ENCODE measurements at places on chromosomes 6 and 20.

DNA sequence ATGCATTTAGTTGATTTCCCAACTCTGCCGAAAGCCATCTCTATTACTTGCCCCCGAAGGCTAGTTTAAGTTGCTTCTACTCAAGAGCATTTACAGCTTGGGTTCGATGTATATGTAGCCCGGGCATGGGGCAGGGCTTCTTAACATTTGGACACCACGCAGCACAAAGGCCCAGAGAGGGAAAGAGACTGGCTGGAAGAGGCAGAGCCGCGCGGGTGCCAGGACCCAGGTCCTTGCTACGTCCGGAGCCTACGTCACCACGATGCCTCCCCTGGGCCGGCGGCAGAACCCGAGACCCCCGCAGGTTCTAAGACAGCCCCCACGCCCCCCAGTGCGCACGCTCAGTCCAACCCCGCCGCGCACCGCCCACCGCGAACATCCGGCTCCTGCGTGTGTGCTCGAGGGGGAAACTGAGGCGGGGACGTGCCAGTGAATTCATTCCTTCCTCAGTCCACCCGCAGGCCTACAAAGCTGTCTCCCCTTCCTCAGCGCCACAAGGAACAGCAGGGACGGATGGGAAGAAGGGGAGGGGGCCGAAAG is 367 bp upstream of the PCIF1 start:
- peak; percentile 58 for DNase-seq

DNA sequence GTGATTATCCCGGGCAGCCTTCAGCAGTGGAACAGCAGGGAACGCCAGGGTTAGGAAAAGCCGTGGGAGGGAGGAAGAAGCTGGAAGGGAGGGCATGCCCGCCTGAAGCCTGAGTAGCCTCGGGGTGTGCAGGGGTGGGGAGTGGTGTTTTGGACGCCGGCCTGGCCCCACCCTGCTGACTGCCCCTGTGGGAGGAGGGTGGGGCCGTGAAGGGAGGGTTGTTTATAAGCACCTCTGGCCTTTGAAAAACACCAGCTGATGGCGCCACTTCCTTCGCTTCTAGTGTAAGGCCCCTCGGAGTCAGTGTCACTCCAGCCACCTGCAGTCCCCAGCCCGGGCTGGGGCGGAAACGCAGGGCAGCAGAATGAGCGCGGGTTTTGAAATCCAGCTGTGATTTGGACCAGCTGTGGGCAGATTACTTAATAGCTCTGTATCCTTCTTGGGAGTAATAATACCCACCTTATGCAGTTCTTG is 52.8 kb upstream of the BMP6 start:
- no peak for DNase-seq

DNA sequence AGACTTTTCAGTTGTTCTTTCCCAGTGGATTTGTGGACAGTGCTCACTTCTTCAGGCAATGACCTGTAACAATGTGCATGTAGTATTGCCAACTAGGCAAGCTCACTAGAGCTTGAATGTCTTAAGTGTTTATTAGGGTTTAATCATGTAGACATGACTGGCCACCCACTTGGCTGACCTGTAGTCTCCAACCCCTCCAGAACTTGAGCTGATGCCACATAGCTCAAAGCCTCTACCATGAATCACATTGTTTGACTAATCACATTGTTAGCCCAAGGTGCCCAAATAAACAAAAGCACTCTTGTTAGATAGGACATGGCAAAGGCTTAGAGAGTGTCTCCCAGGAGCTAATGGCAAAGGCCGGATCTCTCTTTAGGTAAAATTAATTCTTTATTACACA is 272.7 kb downstream of the GRIK2 start:
- DNase-seq = no peak

- DNase-seq = no peak
Observed at GRCh38 chr20:57702091-57702490, 7.7 kb downstream of the PMEPA1 start.

- DNase-seq = no peak
Observed at GRCh38 chr20:40687384-40688128, 1.5 kb downstream of the MAFB start.

DNA sequence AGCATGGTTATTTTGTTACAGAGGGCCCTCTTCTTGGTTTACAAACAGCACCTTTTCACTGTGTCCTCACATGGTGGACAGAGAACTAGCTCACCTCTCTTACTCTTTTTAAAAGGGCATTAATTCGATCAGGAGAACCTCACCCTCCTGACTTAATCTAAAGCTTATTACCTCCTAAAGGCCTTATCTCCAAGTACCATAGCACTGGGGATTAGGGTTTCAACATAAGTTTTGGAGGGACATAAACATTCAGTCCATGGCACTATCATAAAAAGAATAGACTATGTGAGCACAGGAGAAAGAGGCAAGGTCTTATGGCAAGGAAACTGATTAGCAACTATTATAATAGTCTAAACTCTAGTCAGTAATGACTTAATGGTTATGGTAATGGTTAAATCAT is 736.2 kb upstream of the ADGRB3 start:
- no peak for DNase-seq

- DNase-seq = peak; percentile 26
Observed at GRCh38 chr20:32585011-32585585, at the start of gene NOL4L. TSS of gene NOL4L (minus strand) at chr20:32585333. CDS start at chr20:32584890, 443 bp downstream.

- DNase-seq = peak; percentile 26
Observed at GRCh38 chr6:13573669-13574110, 711 bp upstream of the SIRT5 start.

DNA sequence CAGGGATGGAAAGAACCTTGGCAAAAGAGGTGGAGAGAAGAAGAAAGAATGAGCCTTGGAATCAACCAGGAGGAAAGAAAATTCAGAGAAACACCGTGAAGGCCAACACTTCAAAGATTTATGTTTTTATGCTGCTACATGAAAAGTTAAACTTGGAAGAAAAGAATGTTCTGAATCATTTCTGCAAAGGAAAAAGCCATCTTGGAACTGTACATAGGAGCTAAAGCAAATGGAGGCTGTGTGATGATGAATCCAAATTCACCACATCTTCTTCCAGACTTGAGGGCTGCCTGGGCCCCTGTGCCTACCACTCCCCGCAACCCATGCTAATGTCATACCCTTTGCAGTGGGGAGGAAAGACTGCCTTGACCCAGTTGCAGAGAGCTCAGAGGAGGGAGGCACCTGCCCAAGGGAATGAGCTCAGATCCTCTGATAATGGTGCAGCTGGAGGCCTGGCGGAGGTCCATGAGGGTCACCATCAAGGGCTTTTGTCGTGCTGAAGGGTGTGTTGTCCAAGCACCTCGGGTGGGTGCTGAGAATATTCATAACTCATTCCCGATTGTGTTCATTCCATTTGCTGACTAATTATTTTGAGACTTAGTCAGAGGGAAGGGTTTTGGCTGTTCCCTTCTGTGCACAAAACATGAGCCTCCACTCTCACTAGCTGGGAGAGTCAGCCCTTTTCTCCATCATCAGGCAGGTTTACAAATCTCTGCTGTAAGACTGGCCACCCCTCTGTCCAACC is 245.8 kb upstream of the JAG1 start:
- no peak for DNase-seq

- peak; percentile 13 for DNase-seq
Observed at GRCh38 chr6:7260291-7261031, 52.5 kb downstream of the SSR1 start.

DNA sequence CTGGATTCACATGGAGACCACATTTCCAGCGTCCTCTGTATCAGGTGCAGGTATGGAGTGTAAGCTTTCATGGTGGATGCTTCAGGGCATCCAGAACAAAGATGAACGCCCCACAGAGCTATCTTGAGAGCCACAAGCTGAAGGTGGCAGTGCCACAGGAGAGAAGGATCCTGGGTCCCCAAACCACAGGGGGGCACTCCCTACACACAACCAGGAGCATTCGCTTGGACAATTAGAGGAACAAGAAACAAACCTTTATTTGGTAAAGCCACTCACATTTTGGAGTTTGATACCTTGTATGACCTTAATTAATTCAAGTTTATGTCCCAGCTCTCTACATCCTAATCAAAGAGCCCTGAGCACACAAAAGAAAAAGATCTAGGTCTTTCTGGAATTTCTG is 406.3 kb downstream of the PREX1 start:
- DNase-seq = no peak

GRCh38 chr6:81984599-81984998 is 232.1 kb upstream of the TENT5A start:
- no peak for DNase-seq

DNA sequence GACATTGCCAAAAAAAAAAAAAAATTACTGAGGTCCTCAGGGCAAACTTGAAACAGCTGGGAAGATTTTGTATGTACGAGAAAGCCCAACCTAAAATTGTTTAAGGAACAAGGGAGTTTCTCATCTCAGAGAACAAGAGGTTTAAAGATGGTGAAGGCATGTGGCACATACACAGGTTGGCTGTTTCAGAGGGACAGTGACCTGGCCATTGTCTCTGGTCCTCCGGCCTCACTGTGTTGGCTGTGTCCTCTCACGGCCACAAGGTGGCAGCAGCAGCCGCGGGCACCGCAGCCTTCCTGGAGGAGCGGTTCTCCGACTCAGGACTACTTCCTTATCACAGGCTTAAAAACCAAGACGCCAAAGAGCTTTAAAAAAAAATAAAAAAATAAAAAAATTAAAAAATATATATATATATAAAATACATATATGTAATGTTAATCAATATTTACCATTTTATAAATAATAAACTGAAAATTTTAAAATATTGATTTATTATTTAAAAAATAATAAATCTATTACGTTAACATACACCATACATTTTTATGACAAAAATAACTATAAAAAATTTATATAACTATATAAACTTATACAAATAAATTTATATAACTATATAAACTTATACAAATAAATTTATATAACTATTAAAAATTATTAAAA is 52.8 kb downstream of the GTF2H5 start:
- peak; percentile 78 for DNase-seq

DNA sequence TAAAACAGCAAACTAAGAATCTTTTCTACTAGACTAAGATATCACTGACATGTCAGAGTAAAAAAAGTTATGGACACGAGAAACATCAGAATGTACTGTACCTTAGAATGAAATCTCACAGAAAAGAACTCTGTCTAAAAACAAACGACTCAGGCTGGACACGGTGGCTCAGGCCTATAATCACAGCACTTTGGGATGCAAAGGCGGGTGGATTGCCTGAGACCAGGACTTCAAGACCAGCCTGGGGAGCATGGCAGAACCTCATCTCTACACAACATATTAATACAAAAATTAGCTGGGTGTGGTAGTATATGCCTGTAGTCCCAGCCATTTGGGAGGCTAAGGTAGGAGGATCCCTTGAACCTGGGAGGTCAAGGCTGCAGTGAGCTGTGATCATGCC is 122.6 kb downstream of the PRND start:
- no peak for DNase-seq

DNA sequence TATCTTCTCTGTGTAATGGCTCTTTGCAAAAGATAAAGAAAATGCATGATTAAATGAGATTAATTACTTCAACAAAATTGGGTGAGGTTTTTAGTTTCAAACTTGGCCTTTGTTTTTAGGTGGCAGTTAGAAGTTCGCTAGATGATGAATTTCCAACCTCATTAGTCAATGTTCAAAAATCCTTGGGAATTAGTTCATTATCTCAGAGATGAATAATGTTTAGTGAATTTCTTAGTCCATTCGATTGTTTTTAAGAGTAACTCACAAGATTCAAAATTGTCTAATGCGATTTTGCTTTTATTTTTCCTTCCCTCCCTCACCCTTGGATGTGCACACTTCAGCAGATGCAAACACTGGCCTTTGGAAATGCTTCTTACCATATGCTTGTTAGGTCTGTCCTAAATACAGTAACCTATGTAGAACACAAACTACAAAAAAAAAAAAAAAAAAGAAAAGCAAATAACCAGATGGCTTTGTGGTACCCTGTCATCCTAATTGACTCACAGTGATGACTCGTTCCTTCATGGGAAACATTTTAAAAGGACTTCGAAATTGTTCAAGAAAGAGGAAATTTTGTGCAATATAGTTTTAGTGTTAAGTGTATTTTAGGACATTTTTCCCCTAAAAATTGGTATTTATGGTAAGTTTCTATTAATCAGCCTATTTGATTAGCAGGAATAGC is 66.7 kb downstream of the FAM229B start:
- no peak for DNase-seq

GRCh38 chr6:37172912-37173492 is 3.0 kb downstream of the PIM1 start:
- no peak for DNase-seq

GRCh38 chr6:72952808-72953630 is 272.3 kb downstream of the KHDC1L start:
- no peak for DNase-seq

DNA sequence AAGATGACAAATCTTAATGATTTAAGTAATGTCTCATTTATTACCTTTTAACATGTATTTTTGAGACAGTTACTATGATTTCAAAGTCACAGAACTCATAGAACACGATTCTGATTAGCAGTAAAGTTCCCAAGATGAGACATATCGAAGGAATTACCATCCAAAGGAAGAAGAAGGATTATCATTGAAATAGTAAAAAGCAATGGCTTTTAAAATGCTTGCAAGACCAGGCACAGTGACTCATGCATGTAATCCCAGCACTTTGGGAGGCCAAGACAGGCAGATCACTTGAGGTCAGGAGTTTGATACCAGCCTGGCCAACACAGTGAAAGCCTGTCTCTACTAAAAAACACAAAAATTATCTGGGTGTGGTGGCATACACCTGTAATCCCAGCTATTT is 219.2 kb downstream of the KHDC1L start:
- no peak for DNase-seq

DNA sequence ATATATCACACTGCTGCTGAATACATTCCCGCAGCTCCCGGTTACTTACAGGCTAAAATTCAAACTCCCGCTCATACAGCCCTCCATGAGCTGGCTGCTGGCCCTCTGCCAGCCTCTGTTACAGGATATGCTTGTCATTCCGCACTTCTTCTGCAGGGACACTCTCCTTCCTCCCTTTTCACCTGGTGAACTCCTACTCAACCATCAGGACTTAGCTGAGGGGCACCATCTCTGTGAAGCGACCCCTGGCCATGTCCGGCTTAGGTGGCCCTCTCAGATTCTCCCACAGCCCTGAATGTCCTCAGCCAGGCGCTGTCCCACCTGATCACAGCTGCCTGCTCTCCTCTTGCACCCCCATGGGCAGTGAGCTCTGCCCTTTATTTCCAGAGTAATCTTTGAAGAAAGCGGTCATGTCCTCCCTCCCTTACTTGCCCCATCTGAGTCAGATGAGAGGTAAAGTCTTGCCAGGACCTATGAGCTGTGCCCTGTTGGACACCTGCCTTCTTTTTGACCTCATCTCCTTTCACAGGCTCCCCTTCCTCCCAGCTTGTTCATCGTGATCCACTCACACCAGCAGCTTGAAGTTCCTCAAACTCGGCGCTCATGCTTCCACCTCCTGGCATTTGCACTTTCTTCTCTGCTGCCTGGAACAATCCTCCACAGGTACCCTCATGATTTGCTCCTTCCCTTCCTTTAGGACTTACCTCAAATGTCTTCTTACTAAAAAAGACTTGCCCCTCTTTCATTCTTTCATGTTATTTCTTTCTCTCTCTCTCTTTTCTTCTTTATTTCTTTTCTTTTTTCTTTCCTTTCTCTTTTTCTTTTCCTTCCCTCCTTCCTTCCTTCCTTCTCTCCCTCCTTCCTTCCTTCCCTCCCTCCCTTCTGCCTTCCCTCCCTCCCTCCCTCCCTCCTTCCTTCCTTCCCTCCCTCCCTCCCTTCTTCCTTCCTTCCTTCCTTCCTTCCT is 5.6 kb downstream of the CYP24A1 start:
- DNase-seq = no peak

GRCh38 chr20:43383026-43383795 is 74.5 kb upstream of the SRSF6 start:
- DNase-seq = no peak

All from CD4-positive, alpha-beta T cell treated with Interleukin-15 for 1 hour (primary cell).